HTR-8/SVneo (cell line): ENCODE measurements at places on chromosomes 13 and 19.

DNA sequence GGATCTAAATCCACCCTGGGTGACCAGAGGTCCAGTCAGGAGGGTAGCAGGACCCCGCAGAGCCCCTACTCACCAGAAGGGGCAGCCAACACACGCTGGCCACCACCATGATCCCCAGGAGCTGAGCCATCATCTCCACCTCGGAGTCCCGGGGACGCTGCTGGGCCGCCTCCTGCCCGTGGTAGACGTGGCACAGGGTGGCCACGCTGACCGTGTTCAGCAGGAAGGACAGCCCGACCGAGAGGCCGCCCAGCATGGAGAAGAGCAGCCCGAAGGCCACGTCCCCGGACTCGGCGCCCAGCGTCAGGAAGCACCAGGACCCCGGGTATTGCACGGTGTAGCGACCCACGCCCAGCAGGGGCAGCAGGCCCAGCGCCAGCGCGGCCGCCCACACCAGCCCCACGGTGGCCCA is 6.9 kb downstream of the TBXA2R start:
- no peak for DNase-seq

- peak; percentile 39 for DNase-seq
Measured at GRCh38 chr19:35845215-35846037, 6.9 kb downstream of the NPHS1 start.

DNA sequence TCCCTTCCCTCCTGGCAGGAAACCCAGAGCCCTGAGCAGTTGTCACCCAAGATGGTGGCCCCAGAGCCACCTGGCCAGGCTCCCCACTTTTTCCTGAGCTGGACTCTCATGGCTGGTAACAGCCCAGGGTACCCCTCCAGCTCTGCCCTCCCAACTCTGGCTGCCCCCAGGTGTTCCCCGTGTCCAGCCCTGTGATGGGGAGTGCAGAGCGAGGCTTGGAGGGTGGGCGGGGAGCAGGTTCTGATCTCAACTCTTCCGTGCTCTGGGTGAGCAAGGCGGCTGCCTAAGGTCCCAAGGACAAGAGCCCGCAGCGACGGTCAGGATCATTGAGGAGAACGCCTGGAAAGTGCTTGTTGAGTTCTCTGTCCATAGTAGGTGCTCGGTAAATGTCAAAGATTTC is 54.7 kb upstream of the GAS6 start:
- no peak for DNase-seq

GRCh38 chr13:50613356-50613831 is 230.1 kb downstream of the DLEU7 start:
- DNase-seq: no peak

GRCh38 chr13:29774830-29775229 is 75.6 kb downstream of the UBL3 start:
- no peak for DNase-seq

GRCh38 chr19:35828692-35829301 is 16.2 kb upstream of the PRODH2 start:
- peak; percentile 71 for DNase-seq

GRCh38 chr19:44747739-44748425 is 626 bp upstream of the BCL3 start:
- peak; percentile 39 for DNase-seq

DNA sequence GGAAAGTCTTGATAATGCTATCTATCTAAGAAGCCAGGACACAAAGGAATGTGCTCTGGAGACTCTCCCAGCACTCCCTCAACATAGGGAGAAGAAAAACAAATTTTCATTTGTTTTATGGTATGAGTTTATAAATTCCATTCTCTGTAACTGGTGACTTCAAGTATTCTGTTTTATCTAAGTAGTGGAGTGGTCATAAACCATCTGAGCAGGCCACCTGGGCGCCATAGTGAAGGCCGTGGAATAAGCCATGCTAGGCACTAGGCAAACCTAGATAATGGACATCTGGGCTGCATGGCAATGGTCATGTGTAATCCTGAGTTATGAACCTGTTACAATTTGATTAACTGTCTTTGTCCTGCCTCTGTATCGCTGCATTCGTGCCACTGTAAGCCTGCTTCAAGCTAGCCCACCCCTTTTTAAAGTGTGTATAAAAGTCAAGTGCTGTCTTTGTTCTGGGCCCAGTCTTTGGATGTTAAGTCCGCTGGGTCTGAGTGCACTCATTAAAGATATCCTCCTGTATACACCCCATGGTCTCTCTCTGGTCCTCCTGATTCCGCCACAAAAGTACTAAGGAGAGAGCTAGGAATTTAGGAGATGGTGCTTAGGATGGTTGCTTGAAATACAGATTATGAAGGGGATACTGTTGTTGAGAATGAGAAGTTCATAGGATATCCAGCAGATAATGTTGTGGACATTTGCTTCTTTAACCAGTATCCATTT is 13.2 kb downstream of the GTF2F2 start:
- no peak for DNase-seq

DNA sequence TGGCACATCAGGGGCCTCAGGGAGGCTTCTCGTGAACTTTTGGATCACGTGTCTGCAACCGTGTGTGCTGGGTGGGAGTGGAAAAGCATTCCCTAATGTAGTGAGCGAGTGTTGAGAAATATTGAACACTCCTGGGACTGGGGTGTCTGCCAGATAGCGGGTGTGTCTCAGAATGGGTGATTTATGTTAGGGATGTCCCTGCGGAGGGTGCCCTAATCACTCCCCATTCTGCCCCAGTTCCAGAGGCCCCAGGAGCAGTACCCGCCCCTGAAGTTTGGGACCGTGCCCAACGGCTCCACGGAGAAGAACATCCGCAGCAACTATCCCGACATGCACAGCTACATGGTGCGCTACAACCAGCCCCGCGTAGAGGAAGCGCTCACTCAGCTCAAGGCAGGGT is 24.2 kb upstream of the GRWD1 start:
- no peak for DNase-seq

DNA sequence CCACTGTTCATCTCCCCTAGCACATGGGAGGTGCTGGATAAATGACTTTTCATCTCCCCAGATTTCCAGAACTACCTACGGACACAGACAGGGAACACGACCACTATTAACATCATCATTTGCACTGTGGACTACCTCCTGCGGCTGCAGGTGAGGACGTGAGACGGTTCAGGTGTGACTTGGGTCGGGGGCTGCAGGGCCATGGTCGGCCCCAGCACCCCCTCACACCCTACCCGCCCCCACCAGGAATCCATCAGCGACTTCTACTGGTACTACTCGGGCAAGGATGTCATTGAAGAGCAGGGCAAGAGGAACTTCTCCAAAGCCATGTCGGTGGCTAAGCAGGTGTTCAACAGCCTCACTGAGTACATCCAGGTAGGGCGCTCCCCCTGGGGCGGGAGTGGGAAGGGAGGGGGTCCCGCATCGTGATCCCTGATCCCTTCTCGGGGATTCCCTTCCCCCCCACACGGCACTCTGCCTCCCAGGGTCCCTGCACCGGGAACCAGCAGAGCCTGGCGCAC is 74.4 kb downstream of the MAP4K1 start:
- no peak for DNase-seq

- no peak for DNase-seq
Measured at GRCh38 chr13:51682686-51683085, 98.4 kb downstream of the WDFY2 start.

GRCh38 chr19:39130337-39131254 is 5.0 kb downstream of the PAK4 start:
- DNase-seq: no peak
